Osteocyte (in vitro differentiated cells): ENCODE measurements at places on chromosomes 7 and 10. TPM values are rescaled to one million over a fixed set of nuclear protein-coding genes. Genes with fewer than 3 reads are reported as not detected.
A peak's percentile ranks its signal among the peaks of the same experiment; 100 is the strongest.

DNA sequence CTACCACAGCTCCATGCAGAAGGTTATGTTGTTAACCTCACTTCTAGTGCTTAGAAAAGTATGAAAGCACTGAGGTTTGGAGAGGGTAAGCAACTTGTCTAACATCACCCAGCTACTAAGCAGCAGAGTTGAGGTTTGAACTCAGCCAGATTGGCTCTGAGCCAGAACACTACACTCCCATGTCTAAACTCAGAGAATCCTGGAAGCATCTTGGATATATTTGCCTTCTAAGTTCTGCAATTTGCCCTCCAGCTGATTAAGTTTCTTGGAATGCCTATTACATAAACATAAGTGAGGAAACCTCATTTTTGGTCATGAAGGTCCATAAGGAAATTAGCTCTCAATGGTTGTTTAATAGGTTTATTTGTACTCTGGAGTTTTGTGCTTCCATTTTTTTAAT is 78.1 kb upstream of the PHYHIPL start:
- H3K27me3 ChIP-seq, result peaks cover 14% of the 10 kb centered on the region
- H3K36me3 ChIP-seq, result no peaks in the 10 kb centered on the region
- H3K4me3 ChIP-seq, result no peak overlapping the region
- no peak for DNase-seq

- H3K27me3 ChIP-seq, result peaks cover 37% of the 10 kb centered on the region
- no peak overlapping the region for H3K27ac ChIP-seq
- H3K4me3 ChIP-seq, result no peak overlapping the region
- H3K4me1 ChIP-seq, result peaks cover 3% of the 10 kb centered on the region
Measured at GRCh38 chr7:45579391-45579801, 5.2 kb downstream of the ADCY1 start.

DNA sequence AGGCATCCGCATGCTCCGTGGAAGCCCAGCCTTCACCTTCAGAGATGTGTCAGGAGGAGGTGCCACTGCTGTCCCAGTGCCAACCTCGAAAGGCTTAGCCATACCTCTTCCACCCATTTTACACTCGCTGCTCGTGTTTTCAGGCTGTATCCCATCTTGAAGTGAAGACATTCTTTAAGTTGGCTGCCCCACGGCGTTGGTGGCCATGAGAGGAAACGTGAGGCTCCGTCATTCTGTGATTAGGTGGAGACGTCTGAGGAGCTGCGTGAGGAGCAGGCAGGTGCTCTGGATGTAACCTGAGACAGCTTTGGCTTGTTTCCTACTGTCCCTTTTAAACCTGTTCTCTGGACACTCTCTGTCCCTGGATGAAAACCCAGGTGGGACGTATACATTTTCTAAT is 159.9 kb upstream of the RNF32 start:
- no peaks in the 10 kb centered on the region for H3K36me3 ChIP-seq
- H3K4me3 ChIP-seq, result no peak overlapping the region
- no peaks in the 10 kb centered on the region for H3K4me1 ChIP-seq
- no peaks in the 10 kb centered on the region for H3K27me3 ChIP-seq
- H3K27ac ChIP-seq, result no peak overlapping the region

- DNase-seq, result no peak
- H3K27ac ChIP-seq, result no peak overlapping the region
- H3K4me3 ChIP-seq, result no peak overlapping the region
- no peaks in the 10 kb centered on the region for H3K36me3 ChIP-seq
- H3K4me1 ChIP-seq, result peaks cover 5% of the 10 kb centered on the region
- H3K27me3 ChIP-seq, result peaks cover 22% of the 10 kb centered on the region
Measured at GRCh38 chr7:139981511-139981895, 81.2 kb downstream of the PARP12 start.

DNA sequence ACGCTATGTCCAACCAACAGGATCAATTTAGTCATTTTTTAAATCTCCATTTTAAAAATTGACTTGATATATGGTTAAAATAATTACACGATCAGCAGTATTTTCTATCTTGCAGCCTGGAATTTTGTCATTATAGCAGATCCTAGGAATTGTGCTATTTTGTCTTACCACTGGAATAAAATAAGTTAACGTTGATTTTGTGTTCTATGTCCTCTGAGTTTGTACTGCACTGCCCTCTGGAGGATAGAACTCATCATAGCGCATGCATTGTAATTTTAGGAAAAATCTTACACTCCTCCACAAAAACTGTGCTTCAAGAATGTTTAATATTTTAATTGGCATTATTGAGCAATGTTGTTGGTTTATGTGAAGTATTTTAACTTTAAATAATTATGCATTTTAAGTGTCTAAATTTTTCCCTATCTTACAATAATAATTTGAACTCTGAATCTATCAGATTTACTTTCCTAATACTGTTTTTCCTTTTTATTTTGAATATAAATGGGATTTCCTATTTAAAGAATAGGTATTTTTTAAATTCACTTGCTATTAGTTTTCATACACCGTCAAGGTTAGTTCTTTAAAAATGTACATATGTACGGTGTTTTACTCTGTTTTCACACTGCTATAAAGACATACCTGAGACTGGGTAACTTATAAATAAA is 220.1 kb downstream of the PPP1R3A start:
- no peaks in the 10 kb centered on the region for H3K4me1 ChIP-seq
- H3K36me3 ChIP-seq, result no peaks in the 10 kb centered on the region
- no peak overlapping the region for H3K4me3 ChIP-seq
- DNase-seq, result no peak

GRCh38 chr10:14185316-14186045 is 145.2 kb downstream of the FRMD4A start:
- no peak for DNase-seq
- no peak overlapping the region for H3K4me3 ChIP-seq
- peak overlapping the region; percentile 68 for H3K27ac ChIP-seq
- H3K36me3 ChIP-seq, result peaks cover 2% of the 10 kb centered on the region

- no peak for DNase-seq
- no peak overlapping the region for H3K4me3 ChIP-seq
- peaks cover 34% of the 10 kb centered on the region for H3K4me1 ChIP-seq
- no peaks in the 10 kb centered on the region for H3K27me3 ChIP-seq
- H3K27ac ChIP-seq, result no peak overlapping the region
Measured at GRCh38 chr10:89304446-89304845, 2.6 kb downstream of the IFIT2 start.

DNA sequence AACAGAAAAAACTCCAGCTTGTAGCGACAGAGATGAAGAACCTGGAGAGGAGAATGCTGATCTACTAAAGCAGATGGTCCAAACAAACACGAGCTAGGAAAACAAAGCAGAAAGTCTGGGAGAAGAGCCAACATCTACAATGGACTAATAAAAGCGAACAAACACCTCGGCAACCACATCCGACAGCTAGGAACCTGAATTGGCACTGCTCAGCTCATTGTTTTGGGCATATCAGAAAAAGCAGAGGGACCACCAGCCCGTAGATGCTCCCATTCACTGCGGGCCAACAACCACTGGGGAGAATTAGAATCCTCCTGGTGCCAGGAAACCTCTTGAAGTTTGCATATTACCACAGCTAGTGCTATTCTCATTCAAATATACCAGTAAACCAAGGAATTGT is 204.7 kb downstream of the NXPH1 start:
- no peak for DNase-seq
- H3K4me1 ChIP-seq, result no peaks in the 10 kb centered on the region
- H3K36me3 ChIP-seq, result no peaks in the 10 kb centered on the region
- H3K4me3 ChIP-seq, result no peak overlapping the region

- H3K27ac ChIP-seq, result no peak overlapping the region
- peaks cover 29% of the 10 kb centered on the region for H3K27me3 ChIP-seq
- H3K36me3 ChIP-seq, result no peaks in the 10 kb centered on the region
- H3K4me1 ChIP-seq, result no peaks in the 10 kb centered on the region
- DNase-seq, result no peak
Measured at GRCh38 chr7:130721486-130722277, 12.3 kb downstream of the KLF14 start.

DNA sequence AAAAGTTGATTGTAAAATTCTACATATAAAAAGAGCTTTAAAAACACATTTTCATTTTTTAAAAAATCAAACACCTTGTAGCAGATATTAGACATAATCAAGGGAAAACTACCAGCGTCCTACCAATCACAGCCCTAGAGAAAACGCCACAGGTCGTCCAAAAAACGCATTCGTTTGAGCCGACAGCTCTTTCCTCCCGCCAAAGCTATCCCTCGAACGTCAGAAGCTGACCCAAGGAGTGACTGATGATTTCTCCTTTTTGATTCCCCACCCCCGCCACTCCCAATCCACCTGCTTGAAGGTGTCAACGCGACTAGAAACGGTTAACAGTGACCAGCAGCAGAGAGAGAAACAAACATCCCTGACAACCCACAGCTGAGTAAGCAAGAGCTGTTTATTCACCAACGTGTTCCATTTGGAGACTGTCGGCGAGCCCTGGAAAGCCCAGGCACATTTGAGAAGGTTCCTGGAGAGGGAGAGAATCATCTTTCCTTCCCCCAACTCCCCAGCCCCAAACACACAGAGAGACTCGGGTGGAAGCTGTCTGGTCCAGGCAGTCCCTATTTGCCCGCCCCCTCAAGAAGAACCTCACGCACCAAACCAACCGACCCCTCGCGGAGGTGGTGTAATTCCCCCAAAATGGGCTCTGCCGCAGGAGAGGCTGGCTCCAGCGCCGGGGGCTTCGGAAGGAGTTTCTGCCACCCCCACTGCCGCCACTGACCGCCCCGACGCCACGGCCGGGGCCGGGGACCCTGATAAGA is 622 bp downstream of the CPEB3 start:
- peaks cover 21% of the 10 kb centered on the region for H3K4me1 ChIP-seq
- peak overlapping the region; percentile 90 for H3K27ac ChIP-seq
- no peaks in the 10 kb centered on the region for H3K27me3 ChIP-seq
- peak; percentile 85 for DNase-seq

GRCh38 chr10:58796242-58796641 is 283.6 kb downstream of the BICC1 start:
- H3K27ac ChIP-seq, result no peak overlapping the region
- DNase-seq, result no peak
- no peaks in the 10 kb centered on the region for H3K27me3 ChIP-seq
- H3K4me1 ChIP-seq, result peaks cover 9% of the 10 kb centered on the region
- no peak overlapping the region for H3K4me3 ChIP-seq

GRCh38 chr7:8386926-8387550 is 46.4 kb upstream of the NXPH1 start:
- H3K4me1 ChIP-seq, result no peaks in the 10 kb centered on the region
- no peaks in the 10 kb centered on the region for H3K36me3 ChIP-seq
- no peak overlapping the region for H3K4me3 ChIP-seq
- no peak overlapping the region for H3K27ac ChIP-seq
- no peak for DNase-seq

- no peak for DNase-seq
- H3K36me3 ChIP-seq, result peaks cover 4% of the 10 kb centered on the region
- no peaks in the 10 kb centered on the region for H3K27me3 ChIP-seq
- H3K4me3 ChIP-seq, result no peak overlapping the region
Measured at GRCh38 chr7:132935608-132936007, 146.3 kb downstream of the CHCHD3 start.

Gene TRIM50
- not detected in 2 replicates for total RNA-seq

Gene LRRC61
- not detected in 2 replicates for total RNA-seq

Gene SLC25A28
- total RNA-seq, result 27.5 and 32.9 TPM in 2 replicates

Gene TUBAL3
- not detected in 2 replicates for total RNA-seq

Gene PDE6C
- not detected in 2 replicates for total RNA-seq

Gene GRID2IP
- 0.10 and 0.13 TPM in 2 replicates for total RNA-seq

Gene LDB3
- total RNA-seq, result 0.37 and 0.46 TPM in 2 replicates
